KBM-7 (cell line): ENCODE measurements at places on chromosomes 4 and X.
A peak's percentile ranks its signal among the peaks of the same experiment; 100 is the strongest.

GRCh38 chr4:79685542-79685941 is 277.5 kb upstream of the GK2 start:
- no peak for DNase-seq

- DNase-seq, result no peak
These were observed 43.6 kb upstream of the UCP1 start for GRCh38 chr4:140612357-140612756.

DNA sequence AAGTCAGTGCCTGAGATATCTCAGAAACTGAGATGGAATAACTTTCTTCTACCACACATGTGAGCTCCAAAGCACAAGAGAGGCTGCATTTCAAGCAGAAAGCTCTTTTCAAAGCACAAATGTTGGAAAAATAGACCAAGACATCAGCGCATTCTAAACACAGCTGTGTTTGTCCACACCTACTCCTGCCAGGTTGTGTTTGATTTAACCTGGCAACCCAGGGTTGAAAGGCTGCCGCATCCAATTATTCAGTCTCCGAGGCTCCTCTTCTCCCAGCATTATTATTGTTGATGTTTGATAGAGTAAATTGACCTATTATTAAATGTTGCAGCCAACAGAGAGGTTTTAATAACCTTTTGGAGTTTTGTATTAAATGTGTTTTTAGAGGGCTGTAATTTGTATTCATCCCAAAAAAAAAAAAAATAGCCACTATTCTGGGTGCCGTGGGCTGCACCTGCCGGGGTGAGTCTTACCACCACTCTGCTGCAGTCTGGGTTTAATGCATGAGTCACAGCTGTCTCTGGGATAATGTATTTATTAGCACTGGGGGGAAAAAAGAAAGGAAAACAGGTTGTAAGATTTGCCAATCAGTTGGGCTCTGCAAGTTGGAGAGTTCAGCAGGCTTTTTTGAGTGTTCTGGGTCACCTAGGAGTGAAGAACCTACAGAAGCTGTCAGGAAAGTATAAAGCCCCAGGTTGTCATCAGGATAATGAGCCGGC is 105.2 kb upstream of the NOCT start:
- DNase-seq, result no peak

DNA sequence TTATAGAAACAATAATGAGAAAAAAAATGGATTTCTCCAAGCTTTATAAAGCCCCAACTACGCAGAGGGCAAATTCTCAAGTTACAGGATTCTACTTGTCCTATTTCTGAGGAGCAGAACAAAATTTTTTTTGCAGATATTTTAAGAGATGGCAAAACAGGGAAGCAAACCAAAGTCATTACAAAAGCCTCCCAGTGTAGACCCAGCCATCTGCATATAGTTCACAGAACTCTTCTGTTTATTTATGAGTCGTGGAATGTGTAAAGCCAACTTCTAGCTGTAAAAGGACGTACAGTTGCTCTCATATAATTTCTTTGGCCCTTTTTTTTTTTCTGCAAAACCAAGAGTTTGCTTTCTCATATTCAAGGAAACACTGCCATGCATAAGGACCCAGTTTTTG is 120.4 kb downstream of the PCDH7 start:
- no peak for DNase-seq

- no peak for DNase-seq
These were observed 131.7 kb upstream of the FAM47B start for GRCh38 chrX:34810916-34811315.

GRCh38 chrX:11641349-11642065 is 24.2 kb downstream of the ARHGAP6 start:
- no peak for DNase-seq

- DNase-seq, result no peak
These were observed 47.6 kb downstream of the COL25A1 start for GRCh38 chr4:109254845-109255244.

DNA sequence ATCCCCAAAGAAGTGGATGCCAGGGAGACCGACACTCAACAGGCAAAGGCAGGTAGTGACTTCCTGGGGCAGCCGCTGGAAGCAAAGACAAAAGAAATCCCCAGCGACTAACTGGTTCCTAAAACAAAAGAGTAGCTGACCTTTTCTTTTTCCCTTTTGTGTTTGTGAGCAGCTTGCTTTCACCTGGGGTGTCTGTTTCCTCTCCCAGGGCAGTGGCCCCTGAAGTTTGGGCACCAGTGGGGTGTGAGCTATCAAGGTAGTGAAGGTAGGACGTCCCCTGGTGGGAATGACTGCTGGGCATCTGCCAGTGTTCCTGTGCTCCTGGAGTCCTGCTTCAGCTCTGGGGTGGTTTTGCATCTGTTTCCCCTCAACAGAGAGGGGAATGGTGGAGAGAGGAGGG is 41.6 kb upstream of the STIM2 start:
- DNase-seq, result no peak

DNA sequence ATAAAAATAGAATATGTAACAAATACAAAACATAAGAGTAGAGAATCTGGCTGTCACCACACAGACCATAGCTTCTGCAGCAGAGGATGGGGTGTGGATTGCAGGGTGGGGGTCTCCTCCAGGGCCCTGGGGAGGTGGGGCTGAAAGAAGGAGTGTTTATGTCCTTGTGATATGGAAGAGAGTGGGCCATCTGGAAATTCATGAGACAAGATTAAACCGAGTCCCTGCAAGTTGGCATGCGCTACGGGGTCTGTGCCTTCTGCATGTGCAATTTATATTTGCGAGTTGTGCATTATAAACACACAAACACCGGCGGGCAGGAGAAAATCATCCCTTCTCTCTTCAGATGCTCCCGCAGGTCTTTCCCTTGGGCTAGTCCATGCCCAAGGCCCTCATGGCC is 145.9 kb downstream of the EVC2 start:
- DNase-seq, result no peak

DNA sequence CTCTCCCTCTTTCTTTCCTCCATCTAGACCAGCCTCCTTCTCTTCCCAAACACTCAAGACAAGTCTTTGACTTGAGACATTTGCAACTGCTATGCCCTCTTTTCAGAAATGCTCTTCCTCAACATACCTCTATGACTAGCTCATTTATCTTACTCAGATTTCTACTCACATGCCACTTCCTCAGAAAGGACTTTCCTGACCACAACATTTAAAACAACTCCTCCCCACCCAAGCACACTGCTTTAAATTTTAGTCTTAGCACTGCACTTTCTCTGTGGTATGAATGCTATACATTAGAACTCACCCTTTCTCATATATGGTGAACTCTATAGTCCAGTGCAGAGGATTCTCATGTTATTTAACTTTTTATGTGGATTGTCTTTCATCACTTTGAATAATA is 28.4 kb upstream of the SULT1E1 start:
- peak; percentile 54 for DNase-seq
